Foreskin keratinocyte (primary cell): ENCODE measurements at places on chromosomes 7 and 10. TPM values are rescaled to one million over a fixed set of nuclear protein-coding genes. Genes with fewer than 3 reads are reported as not detected.

Gene TMEM229A
- total RNA-seq = not detected in 2 replicates

Gene CHN2
- 0.10 and 0.99 TPM in 2 replicates for total RNA-seq

Gene ADO
- total RNA-seq = 15.0 and 16.2 TPM in 2 replicates

Gene NKX1-2
- total RNA-seq = 4.5 and 5.5 TPM in 2 replicates

Gene FLNC
- 0.61 and 1.2 TPM in 2 replicates for total RNA-seq

Gene DEPP1
- total RNA-seq = 0.60 and 0.75 TPM in 2 replicates

Gene DENND2A
- 1.1 and 3.0 TPM in 2 replicates for total RNA-seq

Gene IQUB
- 0.04 and 0.07 TPM in 2 replicates for total RNA-seq

Gene ZNF503
- total RNA-seq = 5.1 and 5.7 TPM in 2 replicates

Gene SUN3
- not detected in 2 replicates for total RNA-seq

Gene SLC29A4
- total RNA-seq = 0.46 and 1.0 TPM in 2 replicates

Gene CPN1
- not detected in 2 replicates for total RNA-seq

Gene RBP4
- total RNA-seq = not detected in 2 replicates

Gene CYP2C9
- total RNA-seq = not detected in 2 replicates

Gene FAM13C
- total RNA-seq = 0.35 and 0.65 TPM in 2 replicates

Gene CACNA2D1
- 1.6 and 2.3 TPM in 2 replicates for total RNA-seq

Gene PI4K2A
- total RNA-seq = 28.9 and 34.3 TPM in 2 replicates

Gene RBM17
- total RNA-seq = 65.9 and 87.2 TPM in 2 replicates

Gene CDK14
- 8.1 and 9.5 TPM in 2 replicates for total RNA-seq

Gene SDK1
- 0.58 and 0.63 TPM in 2 replicates for total RNA-seq

Gene PODXL
- 0.53 and 2.3 TPM in 2 replicates for total RNA-seq

Gene C10orf105
- total RNA-seq = not detected in 2 replicates

Gene IFIT1B
- not detected in 2 replicates for total RNA-seq

Gene CYP3A7
- not detected in 2 replicates for total RNA-seq

Gene PNLIP
- not detected in 2 replicates for total RNA-seq

Gene OR2A1
- total RNA-seq = not detected in 2 replicates

Gene NUDT13
- 1.2 TPM in 2 replicates for total RNA-seq

Gene CCL26
- not detected in 2 replicates for total RNA-seq

Gene TMEM72
- not detected in 2 replicates for total RNA-seq
